ENCODE measurements at places on chromosomes 5 and 9. TPM values are rescaled to one million over a fixed set of nuclear protein-coding genes. Genes with fewer than 3 reads are reported as not detected.

Gene EXD3
- 15.1 TPM for total RNA-seq

GRCh38 chr5:162641142-162641813, 573.7 kb downstream of the GABRG2 start:
- DNase-seq = no peak

Gene TAF11L10
- not detected for total RNA-seq

- DNase-seq = no peak
These were observed 15.1 kb downstream of the IRF1 start for GRCh38 chr5:132475497-132475882.

DNA sequence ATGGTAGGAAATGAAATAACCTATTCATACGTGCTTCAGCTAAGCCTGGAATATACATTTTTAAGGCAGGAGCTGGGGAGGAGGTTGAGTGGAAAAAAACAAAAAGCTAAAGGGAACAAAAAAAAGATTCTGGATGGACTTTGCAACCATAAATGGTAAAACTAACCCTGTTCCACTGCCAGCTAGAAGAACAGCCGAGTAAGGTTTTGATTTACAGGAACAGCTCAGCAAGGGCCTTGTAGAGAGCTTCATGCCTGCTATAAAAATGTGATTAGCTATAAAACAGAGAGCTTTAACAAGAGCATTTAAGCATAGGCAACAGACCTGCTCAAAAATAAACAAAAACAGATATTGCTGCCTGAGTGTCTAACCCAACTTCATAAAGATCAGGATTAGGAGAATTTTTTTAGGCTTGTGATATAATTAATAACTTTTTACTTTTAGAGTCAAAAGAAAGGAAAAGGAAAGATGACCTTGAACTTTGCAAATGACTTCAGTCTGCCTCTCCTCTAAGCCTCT, 194.8 kb downstream of the FBXL7 start:
- no peak for DNase-seq

DNA sequence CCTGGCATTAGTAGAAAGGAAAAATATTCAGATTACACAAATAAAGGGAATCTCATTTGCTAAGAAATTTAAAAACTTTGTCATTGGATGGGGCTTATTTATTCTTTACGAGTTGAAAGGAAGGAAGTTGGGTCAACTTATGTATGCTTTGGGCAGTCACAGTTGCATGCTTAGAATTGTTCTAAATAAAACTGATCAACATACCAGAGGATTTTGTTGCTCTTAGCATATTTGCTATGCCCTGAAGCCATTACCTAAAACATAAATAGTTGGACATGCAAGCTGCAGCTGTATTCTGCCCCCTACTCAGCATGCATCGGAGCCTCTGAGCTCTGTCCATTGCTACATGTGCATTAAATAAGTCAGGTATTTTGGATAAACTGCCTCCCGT, 172.7 kb upstream of the MEF2C start:
- no peak for DNase-seq
